Liver (tissue), 10 donors: ENCODE measurements at places on chromosomes 16 and 17. TPM values are rescaled to one million over a fixed set of nuclear protein-coding genes. Genes with fewer than 3 reads are reported as not detected.
A peak's percentile ranks its signal among the peaks of the same experiment; 100 is the strongest.

GRCh38 chr16:78647019-78647418 is 547.6 kb downstream of the WWOX start:
- peaks cover 10% of the 10 kb centered on the region for H3K4me1 ChIP-seq
- H3K27ac ChIP-seq = no peak overlapping the region
- H3K4me3 ChIP-seq = no peak overlapping the region
- no peaks in the 10 kb centered on the region for H3K36me3 ChIP-seq

DNA sequence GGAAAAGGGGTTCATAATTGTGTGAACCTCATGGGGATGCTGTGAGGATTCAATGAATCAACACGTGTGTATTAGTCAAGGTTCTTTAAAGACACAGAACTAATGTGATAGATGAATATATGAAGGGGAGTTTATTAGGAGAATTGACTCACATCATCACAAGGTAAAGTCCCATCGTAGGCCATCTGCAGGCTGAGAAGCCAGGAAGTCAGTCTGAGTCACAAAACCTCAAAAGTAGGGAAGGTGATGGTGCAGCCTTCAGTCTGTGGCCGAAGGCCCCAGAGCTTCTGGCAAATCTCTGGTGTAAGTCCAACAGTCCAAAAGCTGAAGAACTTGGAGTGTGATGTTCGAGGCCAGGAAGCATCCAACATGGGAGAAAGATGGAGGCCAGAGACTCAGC is 413.4 kb downstream of the CDH13 start:
- no peak overlapping the region for H3K4me3 ChIP-seq
- no peak overlapping the region for H3K27ac ChIP-seq
- no peak for DNase-seq

- H3K27me3 ChIP-seq = no peaks in the 10 kb centered on the region
- no peak overlapping the region for H3K4me3 ChIP-seq
Measured at GRCh38 chr16:48156790-48157209, 1.0 kb upstream of the ABCC12 start.

DNA sequence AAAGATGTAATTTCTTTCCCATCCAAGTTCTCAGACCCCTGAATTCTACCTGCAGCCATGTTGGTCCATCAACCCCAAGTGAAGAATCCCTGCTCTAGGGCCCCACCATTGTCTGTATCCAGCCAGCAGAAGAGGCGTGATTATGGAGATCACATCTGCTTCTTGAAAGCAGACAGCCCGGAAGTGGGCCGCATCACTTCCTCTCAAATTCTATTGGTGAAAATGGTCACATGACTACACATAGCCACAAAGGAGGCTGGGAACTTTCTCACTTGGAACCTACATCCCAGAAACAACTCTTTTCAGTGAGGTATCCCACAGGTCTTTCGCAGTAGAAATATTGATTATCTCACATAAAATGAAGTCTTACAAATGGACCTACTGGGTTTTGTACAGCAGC is 40.1 kb downstream of the IL4R start:
- no peak for DNase-seq
- no peaks in the 10 kb centered on the region for H3K4me1 ChIP-seq
- H3K27me3 ChIP-seq = no peaks in the 10 kb centered on the region
- H3K36me3 ChIP-seq = peaks cover 81% of the 10 kb centered on the region
- no peak overlapping the region for H3K4me3 ChIP-seq

- H3K4me3 ChIP-seq = no peak overlapping the region
- H3K36me3 ChIP-seq = no peaks in the 10 kb centered on the region
- no peak for DNase-seq
- no peaks in the 10 kb centered on the region for H3K27me3 ChIP-seq
Measured at GRCh38 chr16:79229361-79229760, 371.2 kb downstream of the MAF start.

DNA sequence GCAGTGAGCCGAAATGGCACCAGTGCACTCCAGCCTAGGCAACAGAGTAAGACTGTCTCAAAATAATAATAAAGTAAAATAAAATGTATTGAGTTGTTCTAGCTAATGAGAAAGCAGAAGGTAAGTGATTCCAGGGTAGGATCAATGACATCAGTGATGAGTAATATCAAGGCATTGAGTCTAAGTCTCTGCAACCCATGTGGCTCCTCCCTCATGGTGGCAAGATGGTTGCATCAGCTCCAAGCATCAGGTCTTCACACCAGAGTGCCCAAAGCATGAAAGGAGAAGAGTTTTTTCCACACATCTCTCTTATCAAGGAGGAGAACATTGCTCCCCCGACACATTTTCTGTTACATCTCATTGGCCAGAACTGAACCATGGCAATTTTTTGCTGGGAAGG is 34.8 kb upstream of the GAS7 start:
- no peaks in the 10 kb centered on the region for H3K4me1 ChIP-seq
- H3K36me3 ChIP-seq = no peaks in the 10 kb centered on the region
- no peak overlapping the region for H3K4me3 ChIP-seq
- no peak overlapping the region for H3K27ac ChIP-seq
- H3K27me3 ChIP-seq = no peaks in the 10 kb centered on the region
- DNase-seq = no peak

GRCh38 chr17:73725794-73726515 is 81.7 kb upstream of the SDK2 start:
- DNase-seq = no peak
- no peak overlapping the region for H3K27ac ChIP-seq
- no peaks in the 10 kb centered on the region for H3K36me3 ChIP-seq
- H3K4me3 ChIP-seq = no peak overlapping the region
- no peaks in the 10 kb centered on the region for H3K4me1 ChIP-seq

- H3K36me3 ChIP-seq = peaks cover 22% of the 10 kb centered on the region
- H3K27ac ChIP-seq = no peak overlapping the region
- no peak overlapping the region for H3K4me3 ChIP-seq
- H3K27me3 ChIP-seq = peaks cover 6% of the 10 kb centered on the region
Measured at GRCh38 chr17:80999536-81000333, 8.1 kb downstream of the CHMP6 start.

DNA sequence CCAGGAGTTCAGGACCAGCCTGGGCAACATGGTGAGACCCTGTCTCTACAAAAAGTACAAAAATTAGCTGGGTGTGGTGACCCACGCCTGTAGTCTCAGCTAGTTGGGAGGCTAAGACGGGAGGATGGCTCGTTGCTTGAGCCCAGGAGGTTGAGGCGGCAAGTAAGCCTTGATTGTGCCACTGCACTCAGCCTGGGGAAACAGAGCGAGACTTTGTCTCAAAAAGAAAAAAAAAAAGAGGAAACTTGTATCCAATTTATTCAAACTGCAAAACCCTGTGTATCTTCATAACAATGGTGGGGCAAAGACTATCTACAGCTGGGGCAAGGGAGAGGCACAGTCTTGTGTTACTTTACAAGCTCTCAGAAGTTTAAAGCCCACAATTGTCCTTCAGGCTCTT is 21.5 kb downstream of the GRB7 start:
- DNase-seq = no peak
- H3K27ac ChIP-seq = no peak overlapping the region
- peaks cover 3% of the 10 kb centered on the region for H3K4me1 ChIP-seq

GRCh38 chr17:10956821-10957220 is 118.9 kb upstream of the PIRT start:
- H3K4me3 ChIP-seq = no peak overlapping the region
- no peak for DNase-seq
- no peaks in the 10 kb centered on the region for H3K36me3 ChIP-seq
- no peaks in the 10 kb centered on the region for H3K27me3 ChIP-seq

DNA sequence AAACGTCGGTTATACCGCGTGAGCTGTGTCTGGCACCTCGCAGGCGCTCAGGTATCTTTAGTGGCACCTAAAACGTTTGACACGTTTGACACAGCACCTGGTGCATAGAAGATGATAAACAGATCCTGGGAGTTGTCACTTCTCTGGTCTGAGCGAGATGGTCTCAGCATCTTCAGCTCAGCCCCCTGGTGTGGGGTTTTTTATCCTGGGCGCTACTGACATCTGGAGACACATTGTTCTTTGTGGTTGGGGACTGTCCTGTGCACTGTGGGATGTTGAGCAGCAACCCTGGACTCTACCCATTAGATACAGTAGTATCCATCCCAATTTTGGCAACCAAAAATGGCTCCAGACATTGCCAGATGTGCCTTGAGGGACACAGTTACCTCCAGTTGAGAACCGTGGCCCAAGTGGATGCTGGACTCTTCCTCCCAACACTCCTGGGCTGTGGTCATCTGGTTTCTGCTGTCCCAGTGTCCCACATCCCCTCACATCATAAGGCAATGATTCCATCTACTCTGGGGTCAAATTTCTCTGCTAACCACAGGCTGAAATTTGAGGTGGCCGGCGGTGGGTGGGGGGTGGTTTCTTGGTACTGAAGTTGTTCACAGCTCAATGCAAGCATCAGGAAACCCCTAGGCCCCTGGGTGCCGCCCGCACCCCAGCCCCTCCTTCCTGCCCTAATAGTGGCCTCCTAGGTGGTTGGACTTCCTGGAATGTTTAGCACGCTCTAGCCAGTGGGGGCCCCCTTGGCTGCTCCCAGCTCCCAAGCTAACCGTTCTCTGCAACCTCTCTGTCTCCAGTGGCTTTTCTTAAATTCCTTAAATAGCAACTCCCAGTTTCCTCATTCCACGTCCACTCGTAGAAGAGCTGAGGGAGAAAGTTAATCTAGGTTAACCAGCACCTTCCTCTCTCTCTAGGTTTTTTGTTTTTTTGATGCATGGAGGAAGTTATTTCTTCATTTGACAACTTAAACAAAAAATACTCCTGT is 124.8 kb downstream of the ABCC1 start:
- DNase-seq = no peak

DNA sequence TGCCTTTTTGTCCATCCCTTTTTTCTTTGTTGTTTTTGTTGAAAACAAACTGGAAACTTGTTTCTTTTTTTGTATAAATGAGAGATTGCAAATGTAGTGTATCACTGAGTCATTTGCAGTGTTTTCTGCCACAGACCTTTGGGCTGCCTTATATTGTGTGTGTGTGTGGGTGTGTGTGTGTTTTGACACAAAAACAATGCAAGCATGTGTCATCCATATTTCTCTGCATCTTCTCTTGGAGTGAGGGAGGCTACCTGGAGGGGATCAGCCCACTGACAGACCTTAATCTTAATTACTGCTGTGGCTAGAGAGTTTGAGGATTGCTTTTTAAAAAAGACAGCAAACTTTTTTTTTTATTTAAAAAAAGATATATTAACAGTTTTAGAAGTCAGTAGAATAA is 4.9 kb downstream of the SOX9 start:
- no peak overlapping the region for H3K27ac ChIP-seq
- no peaks in the 10 kb centered on the region for H3K36me3 ChIP-seq
- no peak overlapping the region for H3K4me3 ChIP-seq
- no peaks in the 10 kb centered on the region for H3K27me3 ChIP-seq
- no peak for DNase-seq

- H3K36me3 ChIP-seq = no peaks in the 10 kb centered on the region
- H3K27me3 ChIP-seq = no peaks in the 10 kb centered on the region
- no peak for DNase-seq
- no peak overlapping the region for H3K4me3 ChIP-seq
Measured at GRCh38 chr17:83193336-83194185, 114.2 kb downstream of the METRNL start.

DNA sequence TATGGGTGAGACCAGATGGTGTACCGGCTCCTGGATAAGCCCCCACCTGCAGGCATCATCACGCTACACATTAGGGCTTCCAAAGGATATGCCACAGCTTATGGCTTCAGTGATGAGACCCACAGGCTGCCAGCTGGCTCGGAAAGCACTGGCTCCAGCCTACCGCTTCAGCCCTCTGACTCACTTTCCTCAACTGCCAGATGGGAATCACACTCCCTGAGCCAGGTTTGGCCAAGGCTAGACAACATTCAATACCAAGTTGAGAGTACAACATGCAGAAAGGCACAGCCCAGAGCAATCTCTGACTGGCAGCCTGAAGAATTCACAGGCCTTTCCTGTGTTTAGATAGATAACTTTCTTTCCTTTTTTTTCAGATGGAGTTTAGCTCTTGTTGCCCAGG is 10.3 kb downstream of the CENPV start:
- DNase-seq = no peak
- peaks cover 14% of the 10 kb centered on the region for H3K36me3 ChIP-seq
- H3K4me3 ChIP-seq = no peak overlapping the region

- H3K36me3 ChIP-seq = no peaks in the 10 kb centered on the region
- no peak overlapping the region for H3K4me3 ChIP-seq
- H3K27me3 ChIP-seq = no peaks in the 10 kb centered on the region
- DNase-seq = no peak
Measured at GRCh38 chr17:49356320-49356719, 5.7 kb downstream of the ZNF652 start.

DNA sequence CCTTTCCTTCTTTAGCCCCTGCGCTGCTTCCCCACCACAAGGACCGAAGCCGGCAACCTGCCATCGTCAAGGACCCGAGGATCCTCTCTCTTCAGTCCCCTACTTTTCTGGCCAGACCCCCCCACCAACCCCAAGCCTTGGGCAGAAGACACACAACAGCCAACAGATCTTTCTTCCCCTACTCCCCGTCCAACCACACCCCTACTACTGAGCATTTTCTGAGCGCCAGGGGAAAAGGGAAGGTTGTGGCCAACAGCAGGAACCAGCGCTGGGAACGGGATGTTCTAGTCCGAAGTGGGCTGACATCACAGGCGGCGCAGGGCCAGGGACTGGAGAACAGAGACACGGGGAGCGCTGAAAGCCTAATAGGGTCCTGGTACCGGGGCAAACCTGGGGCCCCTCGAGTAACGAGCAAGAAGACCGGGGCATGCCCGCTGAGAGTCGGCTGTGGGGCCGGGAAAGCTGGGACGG is 528 bp downstream of the PER1 start:
- peaks cover 17% of the 10 kb centered on the region for H3K4me1 ChIP-seq
- H3K4me3 ChIP-seq = peak overlapping the region; percentile 79
- peaks cover 32% of the 10 kb centered on the region for H3K36me3 ChIP-seq

DNA sequence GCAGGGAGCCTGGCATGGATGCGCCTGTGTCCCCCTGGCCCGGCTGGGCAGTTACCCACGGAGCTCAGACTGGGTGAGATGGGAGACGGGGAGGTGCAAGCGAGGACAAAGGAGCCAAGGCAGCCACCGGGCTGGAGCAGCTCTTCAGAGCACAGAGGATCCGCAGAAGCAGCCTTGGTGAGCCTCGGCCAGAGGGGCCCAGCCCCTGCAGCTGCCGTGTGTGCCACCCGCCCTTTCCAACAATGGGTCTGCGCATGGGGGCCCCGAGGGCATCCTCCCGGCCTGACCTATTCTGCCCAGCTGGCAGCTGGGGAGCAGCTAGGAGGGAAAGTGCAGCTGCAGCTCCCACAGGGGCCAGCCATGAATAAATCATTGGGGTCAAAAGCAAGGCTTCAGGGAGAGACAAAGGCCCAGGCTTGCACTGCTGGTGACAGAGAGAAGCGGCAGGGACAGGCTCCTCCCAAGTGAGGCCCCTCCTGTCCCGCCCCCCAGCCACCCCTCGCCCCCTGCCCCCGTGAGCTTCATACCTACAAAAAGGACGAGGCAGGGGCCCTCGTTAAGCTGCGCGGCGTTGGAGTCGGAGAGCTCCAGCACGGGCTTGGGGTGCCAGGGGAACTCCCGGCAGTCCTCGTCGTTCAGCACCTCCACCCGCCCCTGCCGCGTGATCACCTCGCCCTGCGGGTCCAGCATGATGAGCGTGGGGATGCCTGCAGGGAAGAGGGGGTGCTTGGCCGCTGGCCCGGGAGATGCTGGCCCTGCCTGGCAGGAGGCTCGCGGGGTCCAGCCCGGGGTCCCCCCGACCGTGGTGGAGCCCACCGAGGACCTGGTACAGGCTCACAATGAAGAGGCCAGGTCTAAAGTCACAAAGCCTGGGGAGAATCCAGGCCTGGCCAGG is 22.6 kb downstream of the MRM3 start:
- H3K4me1 ChIP-seq = no peaks in the 10 kb centered on the region
- H3K27ac ChIP-seq = no peak overlapping the region
- no peaks in the 10 kb centered on the region for H3K27me3 ChIP-seq
- DNase-seq = no peak
- H3K4me3 ChIP-seq = no peak overlapping the region

SLC6A2 gene
- not detected for total RNA-seq

PRSS27 gene
- 1.5 TPM for total RNA-seq

BAIAP3 gene
- 2.8 TPM for total RNA-seq
